Activated naive CD8-positive, alpha-beta T cell treated with anti-CD3 and anti-CD28 coated beads for 36 hours (primary cell): ENCODE measurements at places on chromosomes 13 and 19. TPM values are rescaled to one million over a fixed set of nuclear protein-coding genes. Genes with fewer than 3 reads are reported as not detected.
A peak's percentile ranks its signal among the peaks of the same experiment; 100 is the strongest.

KASH5 gene
- total RNA-seq: 1.1 TPM

GRCh38 chr13:60431108-60431700 is 34.2 kb downstream of the TDRD3 start:
- peaks cover 18% of the 10 kb centered on the region for H3K4me1 ChIP-seq
- no peaks in the 10 kb centered on the region for H3K27me3 ChIP-seq
- no peak for DNase-seq
- H3K27ac ChIP-seq: no peak overlapping the region

ZNF433 gene
- 2.3 TPM for total RNA-seq

ZNF71 gene
- 5.4 TPM for total RNA-seq

- H3K27ac ChIP-seq: peak overlapping the region; percentile 34
- H3K27me3 ChIP-seq: peaks cover 6% of the 10 kb centered on the region
- no peak for DNase-seq
- H3K36me3 ChIP-seq: no peaks in the 10 kb centered on the region
- peaks cover 7% of the 10 kb centered on the region for H3K4me1 ChIP-seq
These were observed 52.5 kb downstream of the FLT3 start for GRCh38 chr13:28047757-28048388.

- peaks cover 6% of the 10 kb centered on the region for H3K4me1 ChIP-seq
- H3K27ac ChIP-seq: no peak overlapping the region
- no peaks in the 10 kb centered on the region for H3K36me3 ChIP-seq
- no peak for DNase-seq
These were observed 32.7 kb downstream of the KCTD12 start for GRCh38 chr13:76853481-76853880.

DNA sequence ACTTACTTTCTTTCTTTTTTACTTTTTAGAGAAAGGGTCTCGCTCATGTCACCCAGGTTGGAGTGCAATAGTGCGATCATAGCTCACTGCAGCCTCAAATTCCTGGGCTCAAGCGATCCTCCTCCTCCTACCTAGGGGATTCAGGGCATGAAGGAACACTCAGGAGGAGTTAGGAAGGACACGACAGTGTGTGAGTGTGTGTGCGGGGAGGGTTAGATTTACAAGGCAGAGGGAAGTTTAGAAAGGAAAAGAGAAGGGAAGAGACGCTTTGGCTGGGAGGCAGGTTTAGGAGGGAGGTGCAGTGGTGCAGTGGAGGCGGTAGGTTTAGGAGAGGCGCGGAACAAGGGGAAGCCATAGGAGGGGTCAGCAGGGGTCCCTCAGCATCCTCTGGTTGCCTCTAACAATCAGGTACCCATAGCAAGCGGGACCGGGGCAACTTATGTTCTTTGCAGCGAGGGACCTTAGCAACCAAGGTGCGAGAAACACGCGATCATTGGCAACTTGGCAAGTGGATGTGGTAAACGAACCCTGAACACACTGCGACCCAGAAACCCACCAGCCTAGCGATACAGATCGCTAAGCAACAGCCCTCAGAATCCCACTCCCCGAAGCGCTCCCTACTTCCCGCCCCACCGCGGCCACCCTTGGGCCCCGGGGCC is 501 bp downstream of the SIRT2 start:
- no peak for DNase-seq
- H3K27ac ChIP-seq: peak overlapping the region; percentile 93
- H3K36me3 ChIP-seq: peaks cover 19% of the 10 kb centered on the region
- H3K4me3 ChIP-seq: peak overlapping the region; percentile 96
- peaks cover 24% of the 10 kb centered on the region for H3K4me1 ChIP-seq
- H3K27me3 ChIP-seq: no peaks in the 10 kb centered on the region

ZSCAN4 gene
- 0.14 TPM for total RNA-seq

CCL25 gene
- total RNA-seq: 1.2 TPM

DNA sequence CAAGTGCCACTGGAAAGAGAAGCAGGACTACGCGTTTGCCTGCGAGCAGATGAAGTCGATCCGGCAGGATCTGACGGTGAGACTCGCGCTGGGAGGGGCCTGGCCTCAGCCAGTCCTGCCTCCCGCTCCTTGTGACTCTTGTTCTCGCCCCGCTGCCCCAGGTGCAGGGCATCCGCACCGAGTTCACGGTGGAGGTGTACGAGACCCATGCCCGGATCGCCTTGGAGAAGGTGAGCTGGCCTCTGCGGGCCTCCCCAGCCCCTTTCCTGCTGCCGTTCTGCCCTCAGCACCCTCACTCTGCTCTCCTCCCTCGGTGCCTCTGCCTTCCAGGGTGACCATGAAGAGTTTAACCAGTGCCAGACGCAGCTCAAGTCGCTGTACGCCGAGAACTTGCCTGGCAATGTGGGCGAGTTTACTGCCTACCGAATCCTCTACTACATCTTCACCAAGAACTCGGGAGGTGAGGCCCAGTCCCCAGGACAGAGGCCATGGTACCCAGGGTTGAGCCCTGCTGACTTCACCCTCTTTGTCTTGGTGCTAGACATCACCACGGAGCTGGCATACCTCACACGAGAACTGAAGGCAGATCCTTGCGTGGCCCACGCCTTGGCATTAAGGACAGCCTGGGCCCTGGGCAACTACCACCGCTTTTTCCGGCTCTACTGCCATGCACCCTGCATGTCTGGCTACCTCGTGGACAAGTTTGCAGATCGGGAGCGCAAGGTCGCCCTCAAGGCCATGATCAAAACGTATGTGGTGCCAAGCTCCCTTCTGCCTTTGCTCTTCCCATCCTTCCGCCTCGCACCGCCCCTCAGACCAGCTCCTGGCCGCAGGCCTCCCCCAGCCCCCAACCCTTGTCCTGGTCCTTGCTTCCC is 5.6 kb downstream of the LENG9 start:
- peaks cover 24% of the 10 kb centered on the region for H3K4me1 ChIP-seq
- no peak for DNase-seq
- no peaks in the 10 kb centered on the region for H3K27me3 ChIP-seq
- peak overlapping the region; percentile 44 for H3K27ac ChIP-seq
- H3K4me3 ChIP-seq: no peak overlapping the region

DNA sequence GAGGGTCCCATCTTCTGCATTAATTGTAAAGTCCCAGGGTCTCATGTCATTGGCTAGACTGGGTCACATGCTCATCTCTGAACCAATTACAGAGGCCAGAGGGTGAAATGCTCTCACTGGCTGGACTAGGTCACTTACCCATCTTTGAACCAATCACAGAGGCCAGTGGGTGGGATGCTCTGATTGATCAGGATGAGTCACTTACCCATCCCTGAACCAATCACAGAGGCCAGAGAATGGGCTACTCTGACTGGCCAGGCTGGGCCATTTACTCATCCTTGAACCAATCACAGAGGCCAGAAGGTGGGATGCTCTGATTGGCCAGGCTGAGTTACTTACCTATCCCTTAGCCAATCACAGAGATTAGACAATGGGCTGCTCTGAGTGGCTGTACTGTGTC is 5.3 kb downstream of the MISP start:
- no peak overlapping the region for H3K27ac ChIP-seq
- no peak overlapping the region for H3K4me3 ChIP-seq
- peaks cover 6% of the 10 kb centered on the region for H3K27me3 ChIP-seq

ZNF606 gene
- 6.9 TPM for total RNA-seq

ZNF610 gene
- total RNA-seq: 2.9 TPM

- H3K4me3 ChIP-seq: peak overlapping the region; percentile 5
- H3K27me3 ChIP-seq: peaks cover 51% of the 10 kb centered on the region
- peak overlapping the region; percentile 54 for H3K27ac ChIP-seq
- peaks cover under 1% of the 10 kb centered on the region for H3K36me3 ChIP-seq
These were observed 11.3 kb upstream of the FFAR2 start for GRCh38 chr19:35436477-35437405.

DNA sequence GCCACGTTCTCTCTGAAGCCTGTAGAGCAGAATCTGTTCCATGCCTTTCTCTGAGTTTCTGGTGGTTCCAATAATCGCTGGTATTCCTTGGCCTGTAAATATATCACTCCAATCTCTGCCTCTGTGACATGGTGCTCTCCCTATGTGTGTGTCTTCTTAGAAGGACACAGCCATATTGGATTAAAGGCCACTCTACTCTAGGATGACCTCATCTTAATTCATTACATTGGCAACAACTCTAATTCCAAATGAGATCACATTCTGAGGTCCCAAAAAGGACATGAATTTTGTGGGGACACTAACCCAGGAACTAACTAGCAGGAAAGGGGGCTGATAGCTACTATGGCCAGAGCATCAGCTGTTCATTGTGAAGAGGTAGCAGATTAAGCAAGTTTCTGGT is 110.7 kb downstream of the KLF12 start:
- H3K4me1 ChIP-seq: peaks cover 54% of the 10 kb centered on the region
- no peak overlapping the region for H3K27ac ChIP-seq
- DNase-seq: no peak

CFD gene
- 1.8 TPM for total RNA-seq

CRLF1 gene
- total RNA-seq: not detected

DNA sequence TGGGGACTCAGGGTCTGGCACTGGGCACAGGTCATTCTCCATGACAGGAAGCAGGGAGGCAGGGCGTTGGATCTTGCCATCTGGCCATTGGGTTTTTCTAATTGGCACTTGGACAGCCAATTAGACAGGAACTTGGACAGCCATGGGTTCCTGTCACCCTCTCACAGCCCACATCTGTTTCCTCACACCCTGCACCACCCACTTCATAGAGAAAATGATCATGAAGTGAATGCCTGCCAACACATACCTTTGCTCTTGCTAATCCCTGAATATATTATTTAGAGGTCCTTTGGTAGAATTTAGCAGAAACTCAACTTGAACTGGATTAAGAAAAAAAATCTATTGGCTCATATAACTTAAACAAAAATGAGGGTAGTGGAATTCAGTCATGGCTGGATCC is 4.9 kb upstream of the OLFM2 start:
- H3K4me1 ChIP-seq: peaks cover 8% of the 10 kb centered on the region
- H3K4me3 ChIP-seq: no peak overlapping the region
- no peak overlapping the region for H3K27ac ChIP-seq
- H3K27me3 ChIP-seq: peaks cover 55% of the 10 kb centered on the region
- peaks cover 5% of the 10 kb centered on the region for H3K36me3 ChIP-seq

GRCh38 chr13:97015661-97016350 is 21.5 kb upstream of the OXGR1 start:
- DNase-seq: no peak
- H3K36me3 ChIP-seq: no peaks in the 10 kb centered on the region
- peaks cover 55% of the 10 kb centered on the region for H3K27me3 ChIP-seq
- H3K4me3 ChIP-seq: no peak overlapping the region

- H3K27me3 ChIP-seq: peaks cover 12% of the 10 kb centered on the region
- DNase-seq: no peak
- no peaks in the 10 kb centered on the region for H3K4me1 ChIP-seq
- H3K27ac ChIP-seq: no peak overlapping the region
These were observed 315.0 kb upstream of the SPRY2 start for GRCh38 chr13:80655778-80656511.

DNA sequence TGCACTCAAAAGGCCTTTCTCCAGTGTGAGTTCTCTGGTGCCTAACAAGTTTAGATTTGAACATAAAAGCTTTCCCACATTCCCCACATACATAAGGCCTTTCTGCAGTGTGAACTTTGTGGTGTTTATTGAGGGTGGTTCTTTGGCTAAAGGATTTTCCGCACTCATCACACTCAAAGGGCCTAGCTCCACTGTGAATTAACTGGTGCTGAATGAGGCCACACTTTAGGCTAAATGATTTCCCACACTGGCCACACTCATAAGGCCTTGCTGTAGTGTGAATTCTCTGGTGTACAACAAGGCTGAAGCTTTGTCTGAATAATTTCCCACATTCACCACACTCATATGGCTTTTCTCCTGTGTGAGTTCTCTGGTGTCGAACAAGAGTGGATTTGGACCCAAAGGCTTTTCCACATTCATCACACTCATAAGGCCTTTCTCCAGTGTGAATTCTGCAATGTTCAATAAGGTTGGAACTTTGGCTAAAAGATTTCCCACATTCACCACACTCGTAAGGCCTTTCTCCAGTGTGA is 6.2 kb downstream of the ZNF416 start:
- H3K27ac ChIP-seq: no peak overlapping the region
- H3K4me1 ChIP-seq: peaks cover 3% of the 10 kb centered on the region
- DNase-seq: no peak

ERICH6B gene
- not detected for total RNA-seq

DNA sequence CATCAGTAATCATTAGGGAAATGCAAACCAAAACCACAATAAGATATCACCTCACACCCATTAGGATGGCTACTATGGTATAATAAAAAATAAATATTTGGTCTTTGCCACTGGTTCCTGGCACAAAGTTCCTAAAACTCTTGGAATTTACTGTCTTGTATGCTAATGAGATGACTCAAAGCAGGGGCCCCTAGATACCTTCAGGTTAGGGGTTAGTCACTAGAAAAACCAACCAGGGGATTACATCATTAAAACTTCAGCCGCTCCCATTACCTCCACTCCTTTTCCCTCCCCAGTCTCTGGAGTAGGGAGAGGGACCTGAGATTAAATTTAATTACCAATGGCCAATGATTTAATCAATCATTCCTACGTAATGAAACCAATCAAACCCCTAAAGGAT is 49.6 kb downstream of the THSD1 start:
- H3K4me3 ChIP-seq: no peak overlapping the region
- no peaks in the 10 kb centered on the region for H3K4me1 ChIP-seq
- peaks cover 20% of the 10 kb centered on the region for H3K27me3 ChIP-seq
- no peaks in the 10 kb centered on the region for H3K36me3 ChIP-seq
- no peak overlapping the region for H3K27ac ChIP-seq
- no peak for DNase-seq

GRCh38 chr19:38676023-38676877 is 28.8 kb downstream of the ACTN4 start:
- H3K27me3 ChIP-seq: peaks cover under 1% of the 10 kb centered on the region
- no peak overlapping the region for H3K27ac ChIP-seq
- H3K36me3 ChIP-seq: peaks cover 9% of the 10 kb centered on the region

DNA sequence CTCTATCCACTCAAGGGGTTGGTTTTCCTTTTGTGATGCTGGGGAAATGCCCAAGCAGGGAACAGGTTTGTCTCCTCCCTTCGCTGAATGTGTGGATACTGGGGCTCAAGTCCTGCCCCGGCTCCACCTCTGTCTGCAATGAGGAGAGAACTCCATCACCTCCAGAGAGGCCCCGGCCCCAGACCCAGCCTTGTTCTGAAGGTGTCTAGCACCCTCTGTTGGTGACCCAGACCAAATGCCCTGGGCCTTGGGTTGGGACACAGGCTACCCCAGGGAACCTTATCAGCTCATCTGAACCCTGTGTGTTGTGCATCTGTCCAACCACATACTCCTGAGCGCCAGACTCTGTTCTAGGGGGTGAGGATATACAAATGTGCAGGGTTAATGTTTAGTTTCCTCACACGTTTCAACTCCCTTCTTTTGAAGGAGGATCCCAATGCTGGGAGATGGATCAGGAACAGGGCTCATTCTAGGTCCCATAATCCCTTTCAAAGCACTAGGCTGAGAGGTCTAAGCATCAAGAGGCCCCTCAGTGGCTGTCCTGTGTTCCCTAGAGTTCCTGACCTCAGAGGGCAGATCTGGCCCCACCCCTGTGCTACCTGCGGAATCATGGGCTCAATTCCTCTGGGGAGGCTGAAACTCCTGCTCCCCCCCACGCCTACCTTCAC is 112.5 kb upstream of the SLC7A1 start:
- peak; percentile 39 for DNase-seq
- no peak overlapping the region for H3K27ac ChIP-seq
- no peaks in the 10 kb centered on the region for H3K36me3 ChIP-seq

- H3K4me3 ChIP-seq: no peak overlapping the region
- DNase-seq: no peak
- no peak overlapping the region for H3K27ac ChIP-seq
- H3K27me3 ChIP-seq: peaks cover 23% of the 10 kb centered on the region
- H3K4me1 ChIP-seq: no peaks in the 10 kb centered on the region
These were observed 38.2 kb upstream of the ZNF492 start for GRCh38 chr19:22595918-22596341.

GRCh38 chr19:3658004-3658869 is 31.6 kb upstream of the CACTIN start:
- no peaks in the 10 kb centered on the region for H3K4me1 ChIP-seq
- H3K27me3 ChIP-seq: no peaks in the 10 kb centered on the region
- H3K27ac ChIP-seq: no peak overlapping the region
- H3K36me3 ChIP-seq: peaks cover 13% of the 10 kb centered on the region
